Activated CD8-positive, alpha-beta T cell treated with anti-CD3 and anti-CD28 coated beads for 36 hours (primary cell): ENCODE measurements at places on chromosomes 1 and 21. TPM values are rescaled to one million over a fixed set of nuclear protein-coding genes. Genes with fewer than 3 reads are reported as not detected.

GRCh38 chr1:46205791-46206190, 2.7 kb downstream of the LURAP1 start:
- no peak overlapping the region for H3K4me3 ChIP-seq
- peaks cover 6% of the 10 kb centered on the region for H3K4me1 ChIP-seq
- no peak for DNase-seq
- no peaks in the 10 kb centered on the region for H3K36me3 ChIP-seq
- peaks cover 1% of the 10 kb centered on the region for H3K27me3 ChIP-seq
- H3K27ac ChIP-seq = no peak overlapping the region

- peaks cover 18% of the 10 kb centered on the region for H3K27me3 ChIP-seq
- H3K4me3 ChIP-seq = no peak overlapping the region
- no peaks in the 10 kb centered on the region for H3K36me3 ChIP-seq
- no peaks in the 10 kb centered on the region for H3K4me1 ChIP-seq
- peak; percentile 23 for DNase-seq
- H3K27ac ChIP-seq = no peak overlapping the region
These were observed 89.8 kb upstream of the ARHGAP29 start for GRCh38 chr1:94327001-94327690.

GRCh38 chr1:246108278-246108925, 398.7 kb downstream of the SMYD3 start:
- no peak for DNase-seq
- no peak overlapping the region for H3K27ac ChIP-seq
- H3K4me3 ChIP-seq = no peak overlapping the region
- no peaks in the 10 kb centered on the region for H3K27me3 ChIP-seq

DNA sequence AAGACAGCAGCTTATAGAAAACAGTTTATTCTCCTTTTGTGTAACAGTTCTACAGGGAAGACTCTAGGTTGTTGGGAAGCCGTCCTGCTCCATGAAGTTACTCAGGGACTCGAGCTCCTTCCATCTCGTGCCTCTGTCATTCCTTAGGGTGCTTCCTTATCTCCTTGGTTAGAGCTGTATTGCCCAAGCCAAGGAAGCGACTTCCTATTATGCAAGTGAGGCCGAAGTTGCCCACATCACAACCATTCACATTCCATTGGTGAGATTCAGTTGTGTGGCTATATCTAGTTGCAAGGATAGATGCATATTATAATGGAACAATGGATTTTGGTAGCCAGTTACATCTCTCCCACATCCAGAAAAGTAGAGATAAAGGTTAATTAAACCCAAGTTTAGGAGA, 9.0 kb downstream of the GSTM5 start:
- H3K4me1 ChIP-seq = peaks cover 4% of the 10 kb centered on the region
- DNase-seq = no peak
- H3K4me3 ChIP-seq = no peak overlapping the region

- H3K4me3 ChIP-seq = no peak overlapping the region
- H3K27ac ChIP-seq = no peak overlapping the region
- no peak for DNase-seq
- no peaks in the 10 kb centered on the region for H3K36me3 ChIP-seq
- H3K27me3 ChIP-seq = no peaks in the 10 kb centered on the region
These were observed 77.8 kb upstream of the C1orf105 start for GRCh38 chr1:172342584-172343239.

GRCh38 chr1:247936415-247936814, 11.7 kb downstream of the OR2AJ1 start:
- DNase-seq = no peak
- H3K27ac ChIP-seq = no peak overlapping the region
- no peak overlapping the region for H3K4me3 ChIP-seq
- H3K4me1 ChIP-seq = no peaks in the 10 kb centered on the region
- H3K36me3 ChIP-seq = no peaks in the 10 kb centered on the region

DNA sequence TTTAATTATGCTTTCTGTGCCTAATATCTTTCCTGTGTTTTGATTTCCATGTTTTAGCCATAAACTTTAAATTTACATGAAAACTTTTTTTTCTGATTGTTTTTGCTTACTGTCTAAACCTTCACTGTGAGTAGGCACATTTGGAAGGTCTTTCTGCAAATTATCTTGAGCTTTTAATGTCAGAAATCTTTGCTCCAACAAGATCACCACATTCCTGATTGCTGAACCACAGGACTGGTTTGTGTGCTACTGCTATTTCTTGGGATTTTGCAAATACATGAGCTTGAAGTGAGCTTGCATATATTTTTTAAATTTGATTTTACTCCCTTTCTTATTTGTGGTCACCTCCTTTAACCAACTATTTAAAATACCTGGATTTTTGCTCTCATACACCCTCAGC, 61.3 kb downstream of the PTBP2 start:
- no peaks in the 10 kb centered on the region for H3K27me3 ChIP-seq
- no peak overlapping the region for H3K27ac ChIP-seq
- no peak for DNase-seq
- peaks cover 29% of the 10 kb centered on the region for H3K36me3 ChIP-seq
- no peak overlapping the region for H3K4me3 ChIP-seq
- H3K4me1 ChIP-seq = no peaks in the 10 kb centered on the region

DNA sequence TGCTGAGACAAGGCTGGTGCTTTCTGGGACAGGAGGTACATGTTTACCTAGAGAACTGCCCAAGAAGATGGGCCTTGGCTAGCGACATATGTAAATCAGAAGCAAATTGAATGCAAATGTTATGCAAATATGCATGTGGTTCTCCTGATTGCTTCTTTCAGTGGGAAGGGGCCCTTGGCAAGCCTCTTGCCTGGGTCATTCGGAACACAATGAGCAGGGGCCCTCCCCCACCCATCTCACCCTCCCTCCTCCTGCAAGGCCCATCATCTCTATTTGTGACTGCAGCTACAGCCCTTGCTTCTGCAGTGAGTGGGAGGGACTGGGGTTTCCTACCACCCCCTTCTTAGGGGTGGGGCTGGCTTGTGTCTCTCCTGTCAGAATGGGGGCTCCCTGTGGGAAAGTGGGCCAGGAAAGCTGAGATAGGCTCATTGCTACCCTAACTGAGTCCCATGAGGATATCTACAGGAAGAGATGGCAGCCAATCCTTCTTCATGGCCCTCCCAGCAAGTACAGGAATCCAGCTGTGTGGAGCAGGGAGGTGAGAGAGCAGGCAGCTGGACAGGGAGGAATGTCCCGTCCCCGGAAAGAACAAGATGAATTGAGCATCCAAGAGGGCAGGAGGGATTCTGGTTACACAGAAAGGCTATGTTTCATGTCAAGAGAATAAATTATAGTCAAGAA, 31.0 kb downstream of the FOXD2 start:
- no peaks in the 10 kb centered on the region for H3K4me1 ChIP-seq
- no peak for DNase-seq
- no peaks in the 10 kb centered on the region for H3K36me3 ChIP-seq

DNA sequence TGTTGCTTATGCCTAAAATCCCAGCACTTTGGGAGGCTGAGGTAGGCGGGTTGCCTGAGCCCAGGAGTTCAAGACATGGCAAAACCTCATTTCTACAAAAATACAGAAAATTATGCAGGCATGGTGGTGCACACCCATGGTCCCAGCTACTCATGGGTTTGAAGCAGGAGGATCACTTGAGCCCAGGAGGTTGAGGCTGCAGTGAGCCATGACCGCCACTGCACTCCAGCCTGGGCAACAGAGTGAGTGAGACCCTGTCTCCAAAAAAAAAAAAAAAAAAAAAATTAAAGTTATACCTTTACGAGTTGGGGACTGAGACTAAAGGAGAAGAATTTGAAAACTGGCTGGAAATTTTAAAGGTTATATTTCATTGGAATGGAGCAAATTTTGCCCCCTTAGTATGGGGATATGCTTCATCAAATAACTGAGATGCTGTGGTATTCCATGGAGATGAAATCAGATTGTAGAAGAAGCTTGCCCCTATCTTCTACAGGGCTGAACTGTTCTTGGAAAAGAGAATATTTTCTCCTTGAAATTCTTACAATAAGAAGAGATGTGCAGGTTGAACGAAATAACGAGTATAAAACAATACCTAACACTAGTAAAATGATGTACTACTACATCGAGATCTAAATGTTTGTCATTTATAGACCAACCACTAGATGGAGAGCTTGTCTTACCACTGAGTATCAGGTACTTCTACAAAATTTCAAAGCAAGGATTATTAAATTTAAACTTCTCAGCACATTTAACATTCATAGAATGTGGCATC, 34.9 kb upstream of the SCYL3 start:
- no peak overlapping the region for H3K4me3 ChIP-seq
- no peaks in the 10 kb centered on the region for H3K36me3 ChIP-seq
- peaks cover 9% of the 10 kb centered on the region for H3K4me1 ChIP-seq

GRCh38 chr21:20443558-20444155, 554.6 kb upstream of the NCAM2 start:
- no peak overlapping the region for H3K27ac ChIP-seq
- H3K27me3 ChIP-seq = no peaks in the 10 kb centered on the region
- no peaks in the 10 kb centered on the region for H3K36me3 ChIP-seq
- H3K4me3 ChIP-seq = no peak overlapping the region
- no peak for DNase-seq

- no peak for DNase-seq
- peaks cover 1% of the 10 kb centered on the region for H3K27me3 ChIP-seq
- H3K27ac ChIP-seq = no peak overlapping the region
- no peak overlapping the region for H3K4me3 ChIP-seq
These were observed 45.2 kb downstream of the WDR4 start for GRCh38 chr21:42833859-42834725.

- H3K36me3 ChIP-seq = peaks cover 4% of the 10 kb centered on the region
- H3K27ac ChIP-seq = no peak overlapping the region
- DNase-seq = no peak
- H3K27me3 ChIP-seq = no peaks in the 10 kb centered on the region
- H3K4me3 ChIP-seq = no peak overlapping the region
- no peaks in the 10 kb centered on the region for H3K4me1 ChIP-seq
These were observed 94.3 kb upstream of the C1orf105 start for GRCh38 chr1:172326136-172326535.

- H3K27ac ChIP-seq = no peak overlapping the region
- no peak for DNase-seq
- H3K36me3 ChIP-seq = no peaks in the 10 kb centered on the region
- H3K4me1 ChIP-seq = no peaks in the 10 kb centered on the region
These were observed 46.1 kb downstream of the NPHS2 start for GRCh38 chr1:179529482-179530195.

GRCh38 chr1:171372418-171373084, 58.6 kb downstream of the FMO4 start:
- H3K4me3 ChIP-seq = no peak overlapping the region
- DNase-seq = no peak
- no peaks in the 10 kb centered on the region for H3K27me3 ChIP-seq
- no peak overlapping the region for H3K27ac ChIP-seq

DNA sequence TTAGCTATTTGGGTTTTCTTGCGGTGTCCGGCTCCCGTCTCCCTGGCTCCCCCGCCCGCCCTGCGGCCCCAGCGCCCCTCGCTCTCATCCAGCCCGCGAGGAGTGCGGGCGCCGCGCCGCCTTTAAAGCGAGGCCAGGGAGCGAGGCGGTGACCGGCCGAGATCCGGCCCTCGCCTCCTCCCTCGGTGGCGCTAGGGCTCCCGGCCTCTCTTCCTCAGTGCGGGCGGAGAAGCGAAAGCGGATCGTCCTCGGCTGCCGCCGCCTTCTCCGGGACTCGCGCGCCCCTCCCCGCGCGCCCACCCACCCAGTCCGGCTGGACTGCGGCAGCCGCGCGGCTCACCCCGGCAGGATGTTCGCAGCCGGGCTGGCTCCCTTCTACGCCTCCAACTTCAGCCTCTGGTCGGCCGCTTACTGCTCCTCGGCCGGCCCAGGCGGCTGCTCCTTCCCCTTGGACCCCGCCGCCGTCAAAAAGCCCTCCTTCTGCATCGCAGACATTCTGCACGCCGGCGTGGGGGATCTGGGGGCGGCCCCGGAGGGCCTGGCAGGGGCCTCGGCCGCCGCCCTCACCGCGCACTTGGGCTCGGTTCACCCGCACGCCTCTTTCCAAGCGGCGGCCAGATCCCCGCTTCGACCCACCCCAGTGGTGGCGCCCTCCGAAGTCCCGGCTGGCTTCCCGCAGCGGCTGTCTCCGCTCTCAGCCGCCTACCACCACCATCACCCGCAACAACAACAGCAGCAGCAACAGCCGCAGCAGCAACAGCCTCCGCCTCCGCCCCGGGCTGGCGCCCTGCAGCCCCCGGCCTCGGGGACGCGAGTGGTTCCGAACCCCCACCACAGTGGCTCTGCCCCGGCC, 492 bp downstream of the HLX start:
- H3K27me3 ChIP-seq = peaks cover 78% of the 10 kb centered on the region
- peaks cover 31% of the 10 kb centered on the region for H3K4me1 ChIP-seq
- H3K4me3 ChIP-seq = peak overlapping the region; percentile 62

- H3K27me3 ChIP-seq = peaks cover 15% of the 10 kb centered on the region
- no peaks in the 10 kb centered on the region for H3K4me1 ChIP-seq
- H3K27ac ChIP-seq = no peak overlapping the region
- H3K36me3 ChIP-seq = no peaks in the 10 kb centered on the region
- no peak overlapping the region for H3K4me3 ChIP-seq
These were observed 695.3 kb downstream of the PTPRU start for GRCh38 chr1:29931477-29932175.

GRCh38 chr1:223504741-223505140, 111.5 kb downstream of the CCDC185 start:
- H3K27ac ChIP-seq = no peak overlapping the region
- H3K4me3 ChIP-seq = no peak overlapping the region
- H3K27me3 ChIP-seq = no peaks in the 10 kb centered on the region
- H3K4me1 ChIP-seq = no peaks in the 10 kb centered on the region
- no peaks in the 10 kb centered on the region for H3K36me3 ChIP-seq

FCRL5 gene
- total RNA-seq = 0.05 TPM

PKP1 gene
- total RNA-seq = not detected

OR10K2 gene
- not detected for total RNA-seq

SYCP1 gene
- total RNA-seq = not detected

S100PBP gene
- 25.7 TPM for total RNA-seq

TRABD2B gene
- total RNA-seq = not detected

RNU1-2 gene
- 820 TPM for total RNA-seq

LGR6 gene
- 0.34 TPM for total RNA-seq

SYDE2 gene
- 4.8 TPM for total RNA-seq

ASCL5 gene
- 0.29 TPM for total RNA-seq

FABP3 gene
- total RNA-seq = 0.65 TPM

NUDT4B gene
- total RNA-seq = not detected

AVPR1B gene
- total RNA-seq = not detected
